ENCODE measurements at places on chromosomes 16 and 17.
A peak's percentile ranks its signal among the peaks of the same experiment; 100 is the strongest.

DNA sequence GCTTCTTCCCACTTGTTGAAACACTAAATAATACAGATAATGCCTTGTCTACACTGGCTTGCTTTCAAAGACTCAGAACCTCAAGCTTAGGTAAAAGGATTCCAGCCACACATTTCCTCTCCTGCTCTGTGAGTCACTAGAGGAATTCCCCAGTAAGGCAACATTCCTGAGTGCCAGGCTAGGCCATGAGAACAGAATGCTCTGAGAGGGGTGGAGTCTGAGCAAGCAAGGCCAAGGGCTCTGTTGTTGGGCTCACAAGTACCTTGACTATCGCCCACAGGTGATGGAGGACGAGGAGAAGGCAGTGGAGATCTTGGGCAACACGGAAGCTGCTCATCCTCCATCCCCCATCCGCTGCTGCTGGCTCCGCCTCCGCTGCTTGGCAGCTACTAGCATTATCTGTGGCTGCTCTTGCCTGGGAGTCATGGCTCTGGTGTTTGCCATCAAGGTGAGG lies 6.7 kb upstream of the PHKG2 start:
- DNase-seq, result peak; percentile 73

GRCh38 chr17:6454495-6455320 lies 10.5 kb downstream of the PIMREG start:
- DNase-seq, result peak; percentile 30

GRCh38 chr17:77295241-77295853 lies 154.6 kb downstream of the SEC14L1 start:
- no peak for DNase-seq

GRCh38 chr16:28951410-28951943 lies 740 bp downstream of the NFATC2IP start:
- no peak for DNase-seq

GRCh38 chr16:57759541-57760356 lies 24.2 kb downstream of the KATNB1 start:
- DNase-seq, result peak; percentile 85

DNA sequence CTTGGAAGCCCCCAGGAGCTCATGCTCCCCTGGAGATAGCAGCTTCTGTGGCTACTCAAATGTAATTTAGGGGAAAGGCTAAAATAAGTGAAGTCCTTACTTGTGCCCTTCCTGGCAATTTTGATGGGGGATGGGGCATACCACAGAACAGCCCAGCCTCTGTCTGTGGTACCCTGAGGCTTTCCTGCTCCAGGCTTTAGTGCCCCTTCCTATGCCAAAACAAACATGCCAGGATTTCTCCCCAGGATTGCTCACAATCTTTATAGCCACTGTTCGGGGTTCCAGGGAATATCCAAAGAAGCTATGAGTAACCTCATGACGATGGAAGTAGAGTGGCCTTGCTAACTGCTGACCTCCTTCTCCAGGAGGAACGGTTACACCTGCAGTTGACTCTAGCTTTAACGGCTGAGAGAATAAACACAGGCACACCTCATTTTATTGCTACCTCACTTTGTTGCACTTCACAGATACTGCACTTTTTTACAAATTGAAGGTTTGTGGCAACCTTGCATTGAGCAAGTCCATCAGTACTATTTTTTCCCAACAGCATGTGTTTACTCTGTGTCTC lies 24.9 kb downstream of the CCL4 start:
- no peak for DNase-seq

- DNase-seq, result no peak
Observed at GRCh38 chr17:62855156-62855555, 47.0 kb upstream of the MARCHF10 start.

DNA sequence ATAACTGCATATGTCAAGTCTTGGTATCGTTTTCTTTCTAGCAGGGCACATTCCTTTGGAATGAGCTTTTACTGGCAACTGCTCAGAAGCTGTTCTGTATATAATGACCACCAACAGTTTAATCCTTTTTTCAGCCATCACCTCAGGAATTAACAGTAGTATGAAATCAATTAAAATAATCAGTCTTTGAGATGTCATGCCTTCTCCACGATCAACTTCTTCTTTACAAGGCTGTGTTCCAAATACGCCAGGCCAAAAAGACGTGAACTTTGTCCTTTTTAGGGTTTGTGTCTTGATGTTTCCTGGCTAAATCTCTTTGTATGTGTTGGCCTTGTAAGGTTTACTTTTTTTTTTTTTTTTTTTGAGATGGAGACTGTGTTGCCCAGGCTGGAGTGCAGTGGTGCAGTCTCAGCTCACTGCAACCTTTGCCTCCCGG lies 54.9 kb downstream of the ABCC1 start:
- DNase-seq, result no peak

DNA sequence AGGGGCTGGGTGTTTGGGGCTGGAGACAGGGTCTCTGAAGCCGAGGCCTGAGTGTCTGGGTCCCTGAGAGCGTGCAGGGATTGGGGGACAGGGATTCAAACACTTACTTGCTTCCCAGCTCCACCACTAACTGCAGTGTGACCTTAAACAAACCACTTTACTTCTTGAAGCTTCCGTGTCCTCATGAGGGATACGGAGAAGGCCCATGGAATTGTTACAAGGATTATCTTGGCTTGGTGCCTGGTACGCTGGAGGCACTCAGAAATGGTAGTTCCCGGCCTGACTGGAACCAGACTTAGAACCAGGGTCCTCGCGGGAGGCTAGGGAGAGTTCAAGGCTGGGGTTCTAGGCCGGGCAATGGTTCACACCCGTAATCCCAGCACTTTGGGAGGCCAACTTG lies 2.9 kb upstream of the CXCL16 start:
- no peak for DNase-seq

- DNase-seq, result no peak
Observed at GRCh38 chr16:74740795-74741304, 33.8 kb downstream of the FA2H start.

Data from ELF-1 (cell line).